ENCODE measurements at places on chromosomes 5 and 9.
A peak's percentile ranks its signal among the peaks of the same experiment; 100 is the strongest.

- no peak for DNase-seq
Measured at GRCh38 chr9:33329117-33329563, 38.8 kb downstream of the NFX1 start.

DNA sequence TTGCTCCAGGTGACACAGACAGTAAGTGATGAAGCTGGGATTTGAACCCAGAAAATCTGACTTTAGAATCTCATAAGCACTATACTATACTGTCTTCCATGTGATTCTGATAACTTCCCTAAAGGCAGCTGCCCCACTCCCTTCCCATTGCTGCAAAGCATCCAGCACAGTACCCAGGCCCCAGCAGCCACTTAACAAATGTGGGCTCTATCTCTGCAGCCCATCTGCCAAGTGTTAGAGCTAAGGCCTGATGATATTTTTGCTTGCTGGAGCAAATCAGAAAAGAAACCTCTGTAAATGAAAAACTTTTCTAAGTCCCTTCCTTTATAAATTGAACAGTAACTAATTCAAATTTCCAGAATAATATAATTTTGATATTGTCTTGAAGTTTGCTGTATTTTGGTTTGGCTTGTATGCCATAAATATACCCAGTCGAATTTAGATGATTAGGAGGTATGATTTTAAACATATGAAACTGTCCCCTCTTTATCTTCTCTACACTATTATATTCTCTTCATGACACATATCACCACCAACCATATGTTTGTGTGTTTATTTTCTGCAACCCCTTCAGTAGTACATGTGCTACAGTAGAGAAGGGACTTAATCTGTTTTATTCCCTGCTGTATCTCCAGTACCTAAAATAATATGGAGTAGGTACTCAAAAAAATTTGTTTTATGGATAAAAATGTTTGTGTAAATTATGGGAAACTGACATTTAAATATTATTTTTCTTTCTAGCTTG, 63.8 kb downstream of the SMIM15 start:
- DNase-seq: no peak

DNA sequence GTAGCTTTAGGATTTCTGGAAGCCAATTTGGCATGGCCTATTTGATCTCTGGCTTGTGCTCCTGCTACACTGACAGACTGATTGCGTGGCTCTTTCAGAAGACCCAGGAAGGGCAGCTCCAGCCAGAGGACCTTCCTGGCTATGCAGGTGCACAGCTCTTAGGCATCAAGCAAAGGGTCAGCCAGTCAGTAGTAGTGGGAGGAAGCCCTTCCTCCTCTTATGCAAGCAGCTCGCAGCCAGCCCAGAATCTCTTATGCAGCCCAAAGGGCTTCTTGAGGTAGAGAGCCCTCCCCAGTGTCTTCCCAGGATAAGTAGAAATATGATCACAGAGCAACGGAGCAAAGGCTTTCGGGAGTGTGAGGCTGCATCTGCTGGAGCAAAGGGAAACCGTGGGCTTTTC, 43.2 kb downstream of the SLC36A1 start:
- no peak for DNase-seq

DNA sequence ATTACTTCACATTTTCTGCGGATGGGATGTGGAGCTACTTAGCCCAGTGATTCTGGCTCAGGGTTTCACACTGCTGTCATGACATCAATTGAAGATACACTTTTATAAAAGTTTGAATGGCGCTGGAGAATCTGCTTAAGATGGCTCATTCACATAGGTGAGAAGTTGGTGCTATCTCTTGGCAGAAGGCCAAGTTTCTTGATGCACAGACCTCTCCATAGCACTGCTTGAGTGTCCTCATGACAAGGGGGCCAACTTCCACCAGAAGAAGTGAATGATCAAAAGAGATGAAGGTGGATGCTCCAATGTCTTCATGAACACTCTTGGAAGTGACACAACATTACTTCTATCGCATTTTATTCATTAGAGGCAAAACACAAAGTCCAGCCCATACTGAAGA, 403.7 kb upstream of the CCNG1 start:
- DNase-seq: no peak

DNA sequence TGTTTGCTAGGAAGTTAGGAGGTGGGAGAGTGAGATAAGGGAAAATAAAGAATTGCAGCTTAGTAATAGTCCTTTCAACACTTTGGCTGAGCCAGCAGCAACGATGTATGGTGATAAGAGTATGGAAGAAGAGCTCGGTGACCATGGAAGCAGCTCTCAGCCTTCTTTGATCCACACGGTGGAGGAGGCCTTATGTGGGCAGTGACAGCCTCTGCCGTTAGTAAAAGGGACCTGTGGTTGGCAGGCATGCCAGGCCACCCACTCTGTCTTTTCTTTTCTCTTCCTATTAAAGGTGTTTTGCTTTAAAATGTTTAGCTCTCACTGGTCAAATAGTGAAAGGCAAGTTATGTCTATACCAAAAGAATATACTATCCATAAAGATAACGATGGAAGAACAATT, 7.7 kb downstream of the RGS7BP start:
- DNase-seq: no peak

- DNase-seq: no peak
Measured at GRCh38 chr9:110008663-110009062, 199.3 kb downstream of the C9orf152 start.

DNA sequence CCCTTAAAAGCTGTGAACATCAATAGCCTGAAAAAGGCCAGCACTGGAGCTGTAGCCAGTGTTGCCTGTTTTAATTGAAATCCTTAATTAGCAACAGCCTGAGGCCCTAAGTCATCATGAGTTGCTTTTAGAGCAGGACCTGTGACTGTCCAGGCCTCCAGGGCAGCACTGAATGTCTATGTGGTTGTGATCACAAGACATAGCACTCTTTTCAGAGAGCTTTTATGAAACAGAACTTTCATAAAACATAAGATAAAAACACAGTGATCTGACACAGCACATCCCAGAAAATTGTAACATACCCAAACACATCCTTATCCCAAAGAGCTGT, 85.5 kb upstream of the MYO10 start:
- DNase-seq: no peak

- DNase-seq: no peak
Measured at GRCh38 chr5:3886524-3887451, 291.2 kb downstream of the IRX1 start.

- no peak for DNase-seq
Measured at GRCh38 chr5:168471785-168472184, 14.5 kb upstream of the RARS1 start.

DNA sequence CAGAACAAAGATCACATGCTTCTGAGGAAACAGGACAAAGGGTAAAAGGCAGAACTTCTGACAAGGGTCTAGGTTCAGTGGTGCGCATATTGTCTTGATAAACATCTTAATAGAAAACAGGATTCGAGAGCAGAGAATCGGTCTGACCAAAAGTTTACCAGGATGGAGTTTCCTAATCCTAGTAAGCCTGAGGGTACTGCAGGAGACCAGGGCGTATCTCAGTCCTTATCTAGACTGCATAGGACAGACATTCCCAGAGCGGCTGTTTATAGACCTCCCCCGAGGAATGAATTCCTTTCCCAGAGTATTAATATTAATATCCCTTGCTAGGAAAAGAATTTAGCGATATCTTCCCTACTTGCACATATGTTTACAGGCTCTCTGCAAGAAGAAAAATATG, 32.4 kb upstream of the TNFSF8 start:
- no peak for DNase-seq

- DNase-seq: no peak
Measured at GRCh38 chr9:26802921-26803320, 89.7 kb downstream of the CAAP1 start.

DNA sequence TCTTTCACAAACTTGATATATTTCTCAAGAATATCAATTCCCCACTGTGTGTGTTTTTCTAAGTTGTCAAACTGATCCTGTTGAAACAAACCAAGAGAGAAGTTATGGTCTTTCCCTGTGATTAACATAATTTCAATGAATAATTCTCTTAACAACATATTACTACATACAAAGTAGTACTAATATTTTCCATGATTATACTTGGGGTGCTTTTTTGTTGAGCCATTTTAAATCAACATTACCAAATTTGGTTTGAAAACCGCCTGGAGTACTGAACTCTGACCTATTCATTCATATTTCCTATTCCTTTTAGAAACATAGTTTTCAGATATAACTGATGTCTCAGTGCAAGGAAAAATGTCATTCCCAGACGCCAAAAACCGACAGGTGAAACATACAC, 48.1 kb downstream of the FNBP1 start:
- DNase-seq: no peak

DNA sequence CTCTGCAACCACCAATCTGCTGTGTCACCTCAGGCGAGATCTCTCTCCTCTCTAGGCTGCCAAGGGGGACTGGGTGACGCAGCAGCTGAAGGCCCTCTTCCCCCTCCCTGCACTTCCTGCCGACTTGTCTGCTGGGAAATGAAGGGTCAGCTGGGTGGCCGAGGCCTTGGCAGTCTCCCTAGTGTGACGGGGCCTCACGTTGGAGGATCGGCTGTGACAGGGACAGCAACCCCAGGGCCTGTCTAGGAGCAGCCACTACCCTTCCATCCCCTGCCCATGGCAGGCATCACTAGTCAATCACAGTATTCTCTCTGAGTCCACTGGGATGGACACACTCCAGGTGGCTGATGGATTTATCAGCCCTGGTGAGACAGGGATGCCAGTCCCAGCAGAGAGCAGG, 107.3 kb upstream of the SARDH start:
- DNase-seq: peak; percentile 90

- DNase-seq: no peak
Measured at GRCh38 chr5:174101195-174101730, 55.8 kb downstream of the NSG2 start.

GRCh38 chr5:171715551-171715950, 70.1 kb upstream of the SMIM23 start:
- no peak for DNase-seq

- DNase-seq: no peak
Measured at GRCh38 chr5:161432798-161433197, 113.7 kb downstream of the GABRB2 start.

DNA sequence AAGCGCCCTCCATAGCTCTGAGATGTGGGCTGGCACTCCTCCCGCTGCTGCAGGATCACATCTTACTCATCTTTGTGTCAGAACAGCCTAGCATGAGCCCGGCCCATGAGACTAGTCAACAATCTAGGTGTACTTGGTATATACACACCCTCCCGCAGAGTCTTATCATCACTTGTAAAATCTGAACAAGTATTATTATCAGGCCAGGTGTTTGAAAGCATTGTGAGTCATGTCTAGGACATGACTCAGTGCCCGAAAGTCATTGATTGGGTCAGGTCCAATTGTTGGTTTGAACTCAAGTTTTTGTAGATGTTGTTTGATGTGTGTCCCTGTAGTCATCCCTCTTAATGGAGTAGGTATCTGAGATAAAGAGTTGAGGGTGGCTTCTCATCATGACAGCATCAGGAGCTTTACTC, 108.7 kb downstream of the CFAP90 start:
- DNase-seq: no peak

DNA sequence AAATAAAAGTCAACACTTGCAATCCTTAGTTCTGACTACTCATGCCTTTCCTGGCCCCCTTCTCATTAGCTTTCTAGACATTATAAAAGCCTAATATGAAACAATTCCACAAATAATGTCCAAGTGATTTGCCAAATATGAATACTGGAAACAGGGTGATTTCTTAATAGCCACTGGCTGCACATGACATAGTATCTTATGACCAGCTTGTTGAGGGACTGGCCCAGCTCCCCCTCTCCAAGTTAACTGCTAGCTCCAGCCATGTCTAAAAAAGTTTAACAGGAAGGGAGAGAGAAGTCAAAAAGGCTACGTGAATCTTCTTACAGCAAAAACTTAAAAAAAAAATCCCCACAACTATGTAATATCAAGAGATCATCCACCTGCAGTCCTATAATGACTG, 1.5 kb downstream of the CERT1 start:
- no peak for DNase-seq

GRCh38 chr9:113042884-113043657, 13.5 kb downstream of the ZFP37 start:
- DNase-seq: no peak

DNA sequence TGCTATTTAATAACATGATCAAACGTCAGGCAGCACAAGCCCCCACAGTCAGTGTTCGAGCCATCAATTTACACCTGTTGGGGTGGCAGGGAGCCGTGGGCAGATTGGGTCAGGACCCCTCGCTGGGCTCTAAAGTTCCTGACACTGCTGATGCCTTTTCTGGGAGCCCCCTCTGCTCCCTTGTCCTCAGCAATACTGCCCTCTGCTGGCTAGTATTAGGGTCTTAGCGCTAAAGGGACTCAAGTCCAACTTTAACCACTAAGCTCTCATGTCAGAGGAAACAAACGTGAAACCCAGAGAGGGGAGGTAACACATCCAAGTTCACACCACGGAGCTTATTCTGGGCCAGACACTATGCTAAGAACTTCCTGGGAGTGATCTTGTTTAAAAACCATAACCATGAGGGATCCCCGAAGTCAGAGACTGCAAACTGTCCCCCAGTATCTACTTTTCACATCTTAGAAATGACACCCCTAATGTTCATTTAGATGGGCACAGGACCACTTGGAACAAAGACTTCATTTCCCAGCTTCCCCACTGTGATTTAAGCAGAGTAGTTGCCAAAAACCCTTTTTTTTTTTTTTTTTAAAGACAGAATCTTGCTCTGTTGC, 20.4 kb downstream of the ANKS6 start:
- DNase-seq: no peak

DNA sequence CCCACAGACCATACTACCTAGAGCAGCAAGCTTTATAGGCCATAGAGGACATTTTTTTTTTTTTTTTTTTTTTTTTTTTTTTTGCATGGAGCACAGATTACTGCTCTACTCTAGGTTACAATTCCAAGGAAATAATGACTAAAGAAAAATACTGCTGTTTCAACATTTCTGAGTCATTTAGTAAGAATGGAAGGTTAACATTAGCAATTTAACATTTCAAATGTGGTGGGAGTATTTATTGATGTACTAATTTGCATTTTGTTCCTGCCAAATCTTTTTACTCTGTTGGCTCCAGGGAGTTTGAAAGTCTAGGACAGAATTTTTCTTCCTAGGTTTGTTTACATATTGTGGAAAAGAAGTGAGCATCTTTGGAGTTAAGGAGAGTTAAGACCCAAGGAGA, 142.1 kb upstream of the CCDC152 start:
- no peak for DNase-seq

DNA sequence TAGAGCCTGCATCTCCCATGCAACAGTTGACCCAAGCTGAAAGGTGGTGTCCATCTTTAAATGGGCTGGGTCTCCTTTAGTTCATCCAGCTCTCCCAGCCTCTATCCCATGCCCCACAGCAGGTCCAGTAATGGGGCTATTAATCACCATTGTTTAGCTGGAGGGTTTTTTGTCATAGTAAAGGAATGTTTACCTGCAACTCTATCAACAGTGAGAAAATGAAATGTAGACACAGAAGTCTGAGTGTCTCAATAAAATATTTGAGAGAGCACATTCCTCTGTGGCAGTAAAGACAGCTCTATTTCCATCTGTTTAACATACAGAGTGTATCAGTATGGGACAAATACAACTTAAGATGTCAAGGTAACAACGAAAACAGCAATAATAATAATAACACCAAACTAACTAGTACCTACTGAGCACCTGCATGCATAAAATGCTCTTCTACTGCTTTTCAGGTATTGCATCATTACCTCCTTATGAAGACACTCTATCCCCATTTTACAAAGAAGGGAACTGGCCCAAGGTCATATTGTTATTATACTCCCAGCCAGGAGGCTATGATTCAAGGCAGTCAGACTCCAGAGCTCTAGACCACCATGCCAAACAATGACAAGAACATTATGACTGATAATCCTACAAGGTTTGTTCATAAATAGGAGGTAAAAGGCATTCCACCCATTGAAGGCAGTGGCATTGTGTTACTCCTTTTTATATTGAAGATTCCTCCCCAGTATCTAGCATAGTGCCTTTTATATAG, 21.0 kb upstream of the C5orf58 start:
- no peak for DNase-seq

GRCh38 chr5:151094852-151095245, 14.0 kb upstream of the TNIP1 start:
- DNase-seq: no peak
